ENCODE measurements at places on chromosomes 12 and 14.

GRCh38 chr12:20105943-20106342, 262.4 kb upstream of the PDE3A start:
- no peak for DNase-seq

DNA sequence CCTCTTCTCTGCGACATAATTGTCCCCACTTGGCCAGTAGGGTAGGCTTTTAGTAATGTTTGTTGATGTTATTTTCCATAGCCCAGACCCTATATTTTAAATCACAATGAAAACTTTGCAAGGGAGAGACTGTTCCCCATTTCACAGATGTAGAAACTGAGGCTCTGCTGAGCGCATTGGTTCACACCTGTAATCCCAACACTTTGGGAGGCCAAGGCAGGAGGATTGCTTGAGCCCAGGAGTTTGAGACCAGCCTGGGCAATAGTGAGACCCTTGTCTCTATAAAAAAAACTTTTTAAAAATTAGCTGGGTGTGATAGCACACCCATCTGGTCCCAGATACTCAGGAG, 114.8 kb downstream of the DIP2B start:
- DNase-seq: no peak

DNA sequence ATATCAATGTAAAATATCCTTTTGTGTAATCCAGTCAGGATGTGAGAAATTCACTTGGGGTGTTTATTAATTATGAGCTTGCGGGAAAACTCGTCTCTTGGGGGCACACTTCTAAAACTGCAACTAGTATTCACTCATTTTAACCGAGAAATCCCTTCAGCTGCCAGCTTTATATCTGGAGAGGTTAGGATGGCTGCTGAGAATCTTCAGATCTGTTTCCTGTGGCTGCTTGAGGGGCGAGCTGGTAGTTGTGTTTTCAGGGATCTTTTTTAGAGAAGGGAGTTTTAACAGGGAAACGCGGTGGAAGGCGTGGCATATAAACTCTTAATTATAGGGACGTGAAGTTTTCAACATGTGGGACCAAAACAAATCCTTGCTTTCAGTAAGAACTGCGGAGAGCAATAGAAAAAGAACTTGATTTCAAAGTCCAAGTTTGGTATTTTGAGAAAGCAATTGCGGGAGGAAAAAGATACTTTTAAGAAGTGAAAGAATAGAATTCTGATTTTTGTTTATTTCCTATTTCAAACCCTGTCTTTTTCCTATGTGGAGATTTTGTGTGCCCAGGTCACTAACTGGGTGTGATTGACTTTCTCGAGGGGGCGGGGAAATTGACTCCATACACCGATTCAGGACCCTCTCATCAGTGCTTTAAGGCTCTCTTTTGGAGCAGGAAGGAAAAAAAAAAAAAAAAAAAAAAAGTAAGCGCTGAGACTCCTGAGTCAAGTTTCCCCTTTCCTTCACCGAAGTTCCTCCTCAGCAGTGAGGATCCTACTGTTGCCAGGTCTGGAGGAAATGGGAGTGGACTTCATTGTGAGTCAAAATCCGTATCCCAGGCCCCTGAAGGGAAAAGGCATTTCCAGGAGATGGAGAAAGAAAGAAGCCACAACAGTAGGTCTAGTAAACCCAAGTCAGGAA, 1.1 kb downstream of the PPFIBP1 start:
- no peak for DNase-seq

DNA sequence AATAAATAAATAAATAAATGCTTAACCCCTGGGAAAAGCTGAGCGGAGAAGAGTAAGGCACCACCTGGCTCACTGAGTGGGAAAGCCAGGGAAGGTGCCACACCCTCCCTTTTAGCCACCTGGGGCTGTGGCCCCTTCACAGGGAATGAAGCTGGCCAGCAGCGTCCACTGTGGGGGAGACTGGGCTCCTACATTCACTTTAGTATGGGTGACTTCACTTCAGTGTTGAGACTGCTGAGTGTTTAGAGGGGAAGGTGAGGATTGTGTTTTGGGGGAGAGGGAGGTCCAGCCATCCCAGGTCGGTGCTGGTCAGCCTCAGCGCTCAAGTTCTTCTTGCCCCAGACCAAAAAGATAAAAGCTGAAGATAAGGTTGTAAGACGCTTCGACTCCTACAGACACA, 1.6 kb downstream of the NAB2 start:
- no peak for DNase-seq

GRCh38 chr12:23885394-23885793, 64.1 kb downstream of the SOX5 start:
- DNase-seq: no peak

DNA sequence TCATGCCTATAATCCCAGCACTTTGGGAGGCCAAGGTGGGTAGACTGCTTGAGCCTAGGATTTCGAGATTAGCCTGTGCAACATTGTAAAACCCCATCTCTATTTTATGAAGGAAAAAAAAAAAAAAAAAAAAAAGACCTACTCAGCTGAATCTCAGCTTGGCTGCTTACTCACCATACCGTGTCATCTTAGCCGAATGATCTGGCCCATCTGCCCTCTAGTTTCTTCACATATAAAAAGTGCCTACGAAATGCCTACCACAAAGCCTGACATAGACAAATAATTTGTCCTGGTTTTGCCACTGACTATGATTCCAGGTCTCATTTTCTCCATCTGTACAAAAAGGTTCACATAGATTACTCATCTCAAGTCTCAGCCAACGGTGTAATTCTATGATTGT, 10.1 kb downstream of the DIABLO start:
- no peak for DNase-seq
